Hematopoietic multipotent progenitor cell treated with erythropoietin and hydrocortisone succinate and interleukin-3 and kit ligand, for 6 days (in vitro differentiated cells): ENCODE measurements at places on chromosomes 3 and 15.

GRCh38 chr3:182083112-182083511 lies 371.4 kb downstream of the SOX2 start:
- no peak for DNase-seq

DNA sequence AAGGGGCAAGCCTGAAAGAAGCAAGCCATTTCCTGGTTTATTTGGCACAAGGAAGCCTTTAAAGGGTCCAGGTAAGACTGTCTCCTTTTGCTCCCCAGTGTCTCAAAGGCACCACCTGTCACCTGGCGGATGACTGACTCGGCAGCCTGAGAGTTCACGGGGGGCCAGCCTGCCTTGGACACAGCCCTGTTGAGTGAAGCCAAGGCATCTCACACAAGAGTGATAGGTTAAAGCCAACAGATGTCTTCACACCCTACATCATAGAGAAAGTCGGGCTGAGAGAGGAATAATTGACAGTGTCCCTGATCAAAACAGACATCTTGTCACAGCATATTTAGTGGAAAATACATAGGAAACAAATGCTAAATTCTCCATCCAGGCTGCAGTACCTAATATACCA lies 28.2 kb upstream of the LIPC start:
- no peak for DNase-seq

DNA sequence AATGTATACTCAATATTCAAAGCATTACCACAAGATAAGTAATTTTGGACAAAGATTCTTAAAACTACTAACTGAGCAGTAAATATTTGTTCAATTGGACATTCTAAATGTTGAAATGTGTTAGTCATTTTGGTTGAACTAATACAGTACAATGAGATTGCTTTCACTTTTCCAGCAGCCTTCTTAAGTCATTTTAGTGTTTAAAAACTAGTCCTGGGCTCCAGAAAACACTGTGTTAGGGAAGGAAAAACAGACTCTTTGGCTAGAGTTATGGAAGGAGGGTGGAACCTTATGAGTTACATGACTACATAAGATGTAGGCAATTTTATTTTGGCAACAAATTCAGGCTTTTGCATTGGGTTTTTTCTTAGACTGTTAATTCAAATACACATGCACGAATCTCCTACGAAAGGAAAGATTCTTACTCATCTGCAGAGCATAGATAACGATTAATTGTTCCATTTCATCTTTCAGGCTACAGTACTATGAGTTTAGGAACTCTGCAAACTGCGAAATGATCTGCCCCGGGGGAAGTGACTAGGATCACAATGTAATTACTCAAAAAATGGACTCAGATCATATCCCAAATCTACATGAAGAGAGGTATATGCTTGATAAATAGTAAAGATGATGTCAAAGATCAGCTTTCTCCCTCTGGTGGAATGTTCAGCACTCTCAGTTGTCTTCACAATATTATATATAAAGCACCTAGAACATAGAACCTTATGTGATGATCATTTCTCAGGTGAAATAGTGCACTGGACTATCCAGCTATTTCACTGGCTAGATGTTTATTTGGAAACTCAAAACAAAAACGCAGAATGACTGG lies 492.8 kb upstream of the MDFIC2 start:
- DNase-seq, result no peak

- DNase-seq, result peak; percentile 50
Observed at GRCh38 chr15:27468151-27468591, 497.2 kb downstream of the GABRG3 start.

DNA sequence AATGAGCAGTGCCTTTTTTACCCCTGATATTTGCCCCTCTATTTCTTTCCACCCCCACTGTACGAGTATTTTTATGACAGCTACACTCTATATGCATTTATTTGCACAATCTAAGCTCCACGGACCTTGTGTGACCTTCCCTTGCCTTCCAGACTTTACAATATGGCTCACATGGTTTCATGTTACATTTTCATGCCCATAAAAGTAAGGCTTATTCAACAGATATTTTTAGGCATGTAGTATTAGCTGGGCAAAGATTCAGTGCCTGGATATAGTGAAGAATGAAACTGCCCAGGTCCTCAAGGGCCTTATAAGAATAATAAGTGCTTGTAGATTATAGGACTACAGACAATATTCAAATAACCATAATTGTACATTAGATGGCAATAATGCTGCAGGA lies 481.9 kb upstream of the CNTN4 start:
- DNase-seq, result no peak

- DNase-seq, result peak; percentile 61
Observed at GRCh38 chr3:183253528-183254486, 754 bp downstream of the B3GNT5 start.

- DNase-seq, result no peak
Observed at GRCh38 chr3:56488812-56489600, 20.7 kb upstream of the ERC2 start.

DNA sequence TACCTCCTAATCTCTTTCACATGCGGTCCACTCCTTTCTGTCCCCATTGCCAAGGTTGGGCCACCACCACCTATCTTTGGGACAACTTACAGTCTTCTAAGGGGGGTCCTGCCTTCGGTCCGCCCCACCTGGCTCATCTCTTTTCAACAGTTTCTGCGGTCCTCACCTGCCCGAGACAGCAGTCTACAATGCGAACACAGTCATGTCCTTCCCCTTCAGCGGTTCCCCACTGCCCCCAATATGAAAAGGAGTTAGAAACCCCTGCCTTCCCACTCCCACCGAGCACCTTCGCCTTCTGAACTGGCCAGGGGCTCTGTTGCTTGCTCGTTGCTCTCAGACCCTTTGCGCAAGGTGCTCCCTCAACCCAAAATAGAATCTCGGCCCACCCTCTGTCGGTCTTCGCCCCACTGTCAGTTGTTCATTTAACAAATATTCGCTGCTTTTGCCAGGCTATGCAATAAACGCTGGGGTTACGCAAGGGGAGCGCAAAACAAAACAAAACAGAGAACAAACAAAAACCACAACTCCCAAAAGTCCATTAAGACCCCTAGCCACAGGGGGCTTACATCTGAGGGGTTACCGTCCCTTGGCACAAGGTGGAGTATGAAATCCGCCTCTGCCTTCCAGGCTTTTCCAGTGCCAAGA lies 611 bp upstream of the FANCI start:
- DNase-seq, result no peak

DNA sequence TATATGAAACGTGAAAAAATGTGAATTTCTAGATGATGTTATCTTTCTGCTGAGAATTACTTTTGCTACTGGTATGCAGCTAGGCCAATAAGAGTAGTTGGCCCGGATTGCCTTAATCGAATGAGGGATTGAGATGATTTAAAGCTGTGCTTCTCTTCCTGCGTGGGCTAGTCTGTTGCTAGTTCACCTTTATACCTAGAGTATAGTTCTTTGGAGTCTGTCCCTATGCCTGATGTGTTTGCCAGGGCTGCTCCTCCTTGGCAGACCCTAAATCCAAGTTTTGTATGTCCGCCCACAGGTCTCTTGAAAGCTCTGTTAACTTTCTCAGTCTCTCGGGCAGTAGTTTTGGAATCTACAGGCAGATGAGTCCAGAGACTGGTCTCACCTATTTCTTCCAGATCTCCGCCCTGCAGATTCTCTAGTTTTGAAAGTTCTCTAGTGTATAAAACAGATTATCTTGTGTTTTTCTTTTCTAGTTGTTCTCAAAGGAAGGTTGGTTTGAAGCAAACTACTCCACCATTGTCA lies 64.9 kb downstream of the MEF2A start:
- no peak for DNase-seq

- no peak for DNase-seq
Observed at GRCh38 chr3:155015776-155016436, 64.2 kb upstream of the MME start.

GRCh38 chr15:37638116-37638515 lies 296.3 kb upstream of the TMCO5A start:
- no peak for DNase-seq

GRCh38 chr3:23994244-23994569 lies 49.1 kb downstream of the NR1D2 start:
- peak; percentile 15 for DNase-seq

GRCh38 chr3:72160351-72160750 lies 375.4 kb upstream of the PROK2 start:
- no peak for DNase-seq

DNA sequence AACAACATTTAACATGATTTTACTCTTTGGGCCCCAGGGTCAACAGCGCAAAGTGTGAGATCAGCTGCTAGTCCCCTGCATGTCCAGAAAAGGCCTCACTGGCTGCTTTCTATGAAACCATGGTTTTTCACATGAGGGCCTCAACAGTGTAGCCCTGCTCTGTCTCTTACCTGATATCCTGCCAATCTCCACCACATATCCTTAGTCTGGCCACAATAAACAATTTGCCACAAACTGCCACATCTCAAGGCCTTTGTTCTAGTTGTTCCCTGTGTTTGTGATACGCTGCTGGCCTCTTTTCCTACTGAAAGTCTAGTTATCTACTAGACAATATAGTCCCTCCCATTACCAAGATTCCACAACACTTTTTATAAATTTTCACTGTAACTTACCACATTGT lies 17.7 kb downstream of the VPS39 start:
- no peak for DNase-seq

DNA sequence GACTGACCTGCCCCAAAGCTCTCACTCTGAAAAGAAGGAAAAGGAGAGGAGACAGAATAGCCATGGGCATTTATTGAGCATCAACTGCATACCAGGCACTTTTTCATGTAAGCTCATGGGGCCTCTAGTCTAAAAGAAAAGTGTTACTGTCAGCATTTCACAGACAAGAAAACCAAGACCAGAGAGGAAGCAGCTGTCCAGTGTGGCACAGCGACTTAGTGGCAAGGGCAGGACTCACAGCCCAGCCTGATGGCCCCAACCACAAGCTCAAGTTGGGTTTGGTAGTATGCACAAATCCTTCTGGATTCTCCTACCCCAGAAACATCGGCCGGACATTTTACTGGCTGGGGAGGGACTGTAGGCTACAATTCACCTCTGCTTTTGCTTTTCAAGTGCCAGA lies 5.8 kb downstream of the EFCC1 start:
- DNase-seq, result no peak

DNA sequence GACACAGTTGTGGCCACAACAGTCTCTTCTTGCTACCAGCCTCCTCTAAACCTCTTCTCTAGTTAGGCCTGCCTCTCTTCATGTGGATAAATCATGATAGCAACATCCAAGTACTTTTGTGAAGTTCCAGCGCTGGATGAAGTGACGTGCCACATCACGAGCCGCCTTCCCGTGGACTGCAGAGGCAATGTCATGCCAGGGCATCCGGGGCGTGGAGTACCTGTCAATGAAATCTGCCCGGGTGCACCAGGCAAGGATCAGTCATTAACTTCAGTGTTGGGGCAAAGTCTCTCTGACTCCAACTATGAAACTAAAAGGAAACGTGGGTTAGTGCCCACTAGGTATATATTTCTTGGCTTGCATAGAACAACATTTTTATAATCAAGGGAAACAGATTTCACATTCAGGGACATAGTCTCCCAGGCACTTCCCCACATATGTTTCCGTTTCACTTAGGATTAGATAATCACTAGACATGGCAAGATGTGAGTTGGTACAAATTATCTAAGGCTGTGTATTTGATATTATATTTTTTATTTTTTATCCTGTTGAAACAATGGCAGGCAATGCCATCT lies 133.6 kb downstream of the PLD1 start:
- no peak for DNase-seq

DNA sequence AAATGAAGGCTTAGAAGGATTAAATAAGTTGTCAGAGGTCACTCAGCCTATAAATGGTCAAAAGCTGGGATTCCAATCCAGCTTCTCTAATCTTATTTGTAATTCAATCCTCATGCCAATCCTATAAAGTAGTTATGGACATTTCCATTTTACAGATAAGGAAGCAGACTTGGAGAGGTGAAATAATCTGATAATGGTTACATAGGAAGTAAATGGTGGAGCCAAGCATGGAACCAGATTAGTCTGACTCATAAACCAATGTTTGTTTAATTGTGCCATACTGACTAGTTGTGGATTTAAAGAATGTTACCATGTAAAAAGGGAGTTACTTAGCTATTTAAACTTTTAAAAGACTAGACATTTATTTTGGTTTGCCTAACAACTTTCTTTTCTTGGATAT lies 59.7 kb downstream of the KCNAB1 start:
- no peak for DNase-seq

DNA sequence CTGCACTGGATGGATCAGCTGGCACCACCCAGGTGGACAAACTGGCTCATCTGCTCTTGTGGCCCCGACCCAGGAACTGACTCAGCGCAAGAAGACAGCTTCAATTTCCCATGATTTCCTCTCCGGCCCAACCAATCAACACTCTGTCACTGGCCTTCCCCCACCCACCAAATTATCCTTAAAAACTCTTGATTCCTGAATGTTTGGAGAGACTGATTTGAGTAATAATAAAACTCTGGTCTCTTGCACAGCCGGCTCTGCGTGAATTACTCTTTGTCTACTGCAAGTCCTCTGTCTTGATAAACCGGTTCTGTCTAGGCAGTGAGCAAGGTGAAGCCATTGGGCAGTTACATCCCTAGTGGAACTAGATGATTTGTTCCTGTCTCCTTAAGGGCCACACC lies 16.1 kb downstream of the BDH1 start:
- no peak for DNase-seq

DNA sequence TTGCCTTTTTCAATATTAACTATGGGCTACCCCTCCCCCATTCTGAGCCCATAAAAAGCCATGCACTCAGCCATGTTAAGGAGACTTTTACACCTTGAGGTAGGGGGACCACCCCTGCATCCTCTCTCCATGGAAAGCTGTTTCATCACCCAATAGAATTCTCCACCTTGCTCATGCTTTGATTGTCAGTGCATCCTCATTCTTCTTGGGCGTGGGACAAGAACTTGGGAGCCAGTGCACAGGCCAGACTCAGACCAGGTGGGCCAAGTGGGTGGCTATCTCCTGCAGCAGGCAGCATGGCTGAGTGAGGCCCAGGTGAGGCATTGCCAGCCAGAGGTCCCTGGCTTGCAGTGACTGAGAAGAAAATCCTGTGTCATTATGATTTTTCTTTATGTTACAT lies 357.4 kb upstream of the CDIN1 start:
- DNase-seq, result no peak

GRCh38 chr3:153706706-153707105 lies 414.5 kb upstream of the ARHGEF26 start:
- no peak for DNase-seq

- no peak for DNase-seq
Observed at GRCh38 chr15:39804026-39804425, 21.4 kb upstream of the FSIP1 start.
